Epithelial cell of proximal tubule (primary cell): ENCODE measurements at places on chromosomes 4 and X. TPM values are rescaled to one million over a fixed set of nuclear protein-coding genes. Genes with fewer than 3 reads are reported as not detected.

GRCh38 chrX:7077241-7078230 lies 70.0 kb upstream of the STS start:
- DNase-seq: no peak

DNA sequence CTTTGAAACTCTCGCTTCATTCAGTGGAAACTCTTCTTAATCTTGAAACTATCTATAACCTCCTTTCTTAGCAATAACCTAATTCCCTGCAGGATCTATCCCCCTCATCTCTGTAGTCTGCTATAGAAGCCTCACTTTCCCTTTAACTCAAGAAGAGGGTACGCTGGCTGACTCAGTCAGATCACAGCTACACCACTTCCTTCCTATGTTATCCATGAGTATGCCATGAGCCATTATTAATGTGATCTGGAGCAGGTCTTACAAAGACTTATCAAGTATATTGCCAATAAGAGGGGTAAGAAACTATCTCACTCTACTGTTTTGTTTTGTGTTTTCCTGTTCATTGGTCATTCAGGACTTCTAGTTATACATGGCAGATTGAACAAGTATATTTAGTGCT lies 165.3 kb downstream of the PJA1 start:
- DNase-seq: no peak

GRCh38 chrX:64186974-64187761 lies 18.3 kb downstream of the AMER1 start:
- no peak for DNase-seq

ZNF185 gene
- total RNA-seq: 14.4 and 41.6 TPM in 2 replicates

MSX1 gene
- 0.65 and 1.6 TPM in 2 replicates for total RNA-seq

PNMA6F gene
- total RNA-seq: not detected in 2 replicates
